ENCODE measurements at places on chromosomes 3 and 15. TPM values are rescaled to one million over a fixed set of nuclear protein-coding genes. Genes with fewer than 3 reads are reported as not detected.

- no peak overlapping the region for H3K4me3 ChIP-seq
- H3K27ac ChIP-seq, result no peak overlapping the region
- no peaks in the 10 kb centered on the region for H3K36me3 ChIP-seq
- H3K4me1 ChIP-seq, result peaks cover 50% of the 10 kb centered on the region
Measured at GRCh38 chr3:197427021-197427420, 128.6 kb upstream of the DLG1 start.

DNA sequence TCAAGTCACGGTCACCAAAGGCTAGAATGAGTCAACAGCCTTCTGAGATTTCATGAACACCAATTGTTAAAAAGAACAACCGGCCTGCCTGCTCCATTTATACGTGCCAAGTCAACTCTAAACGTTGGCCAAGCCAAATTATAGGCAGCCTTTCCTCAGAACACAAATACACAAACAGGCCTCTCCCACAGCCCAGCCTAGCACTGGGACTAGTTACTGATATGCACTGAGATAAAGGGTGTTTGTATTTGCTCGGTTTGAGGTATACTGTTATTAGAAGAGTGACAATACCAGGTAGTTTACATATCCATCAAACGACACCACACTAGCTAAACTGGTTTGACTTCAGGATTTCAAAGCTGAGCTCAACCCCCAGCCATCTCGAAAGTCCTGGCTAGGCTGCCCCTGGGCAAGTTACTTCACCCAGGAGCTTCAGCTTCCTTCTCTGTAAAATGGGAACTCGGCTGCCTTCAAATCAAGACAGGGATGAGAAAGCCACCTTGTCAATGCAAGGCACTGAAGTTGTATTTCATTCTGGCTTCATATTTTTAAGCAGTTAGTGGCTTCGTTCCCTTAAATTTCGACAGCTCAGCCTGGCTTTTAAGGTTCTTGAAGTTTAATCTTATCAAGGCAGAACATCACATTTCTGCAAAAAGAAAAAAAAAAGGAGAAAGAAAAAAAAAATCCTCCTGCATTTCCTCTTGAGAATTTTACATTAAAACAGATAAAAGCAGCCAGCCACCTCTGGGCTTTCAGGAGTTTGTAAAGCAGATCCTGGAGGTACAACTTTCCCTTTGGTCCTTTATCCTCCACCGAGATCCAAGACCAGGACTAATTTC, 4.0 kb downstream of the TLE3 start:
- H3K27me3 ChIP-seq, result peaks cover 4% of the 10 kb centered on the region
- H3K4me3 ChIP-seq, result no peak overlapping the region
- DNase-seq, result no peak
- H3K27ac ChIP-seq, result no peak overlapping the region
- H3K36me3 ChIP-seq, result peaks cover 22% of the 10 kb centered on the region
- H3K4me1 ChIP-seq, result peaks cover 41% of the 10 kb centered on the region

GRCh38 chr3:170502297-170502696, 83.6 kb downstream of the SLC7A14 start:
- H3K27me3 ChIP-seq, result peaks cover 1% of the 10 kb centered on the region
- H3K4me1 ChIP-seq, result peaks cover 35% of the 10 kb centered on the region
- H3K36me3 ChIP-seq, result no peaks in the 10 kb centered on the region
- H3K27ac ChIP-seq, result no peak overlapping the region

The SCN11A gene
- not detected for total RNA-seq

The TUSC7 gene
- total RNA-seq, result not detected

All from HFFc6 (cell line).